WERI-Rb-1 (cell line): ENCODE measurements at places on chromosomes 11 and 22.

DNA sequence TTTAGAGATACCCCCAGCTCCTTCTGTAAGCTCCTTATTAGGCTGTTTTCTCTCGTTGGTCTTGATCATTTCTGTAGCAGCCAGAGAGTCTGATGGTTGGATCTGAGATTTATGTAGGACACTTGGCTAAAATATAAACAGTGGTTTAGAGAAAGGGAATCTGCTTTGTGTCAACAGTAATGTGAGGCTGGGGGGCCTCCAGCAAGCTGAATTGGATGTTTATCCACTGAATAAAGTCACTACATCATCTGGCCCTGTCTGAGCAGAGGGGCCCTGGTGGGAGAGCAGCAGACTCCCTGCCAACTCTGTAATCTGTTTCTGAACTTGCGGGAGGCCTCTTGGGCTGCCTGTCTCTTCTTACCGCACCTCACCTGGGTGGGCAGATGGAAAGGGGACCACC, 328.5 kb upstream of the PLET1 start:
- no peak for DNase-seq

GRCh38 chr11:125768336-125769046, 10.1 kb downstream of the PATE2 start:
- no peak for DNase-seq

- DNase-seq, result no peak
These were observed 86.0 kb downstream of the PKNOX2 start for GRCh38 chr11:125250318-125251213.

DNA sequence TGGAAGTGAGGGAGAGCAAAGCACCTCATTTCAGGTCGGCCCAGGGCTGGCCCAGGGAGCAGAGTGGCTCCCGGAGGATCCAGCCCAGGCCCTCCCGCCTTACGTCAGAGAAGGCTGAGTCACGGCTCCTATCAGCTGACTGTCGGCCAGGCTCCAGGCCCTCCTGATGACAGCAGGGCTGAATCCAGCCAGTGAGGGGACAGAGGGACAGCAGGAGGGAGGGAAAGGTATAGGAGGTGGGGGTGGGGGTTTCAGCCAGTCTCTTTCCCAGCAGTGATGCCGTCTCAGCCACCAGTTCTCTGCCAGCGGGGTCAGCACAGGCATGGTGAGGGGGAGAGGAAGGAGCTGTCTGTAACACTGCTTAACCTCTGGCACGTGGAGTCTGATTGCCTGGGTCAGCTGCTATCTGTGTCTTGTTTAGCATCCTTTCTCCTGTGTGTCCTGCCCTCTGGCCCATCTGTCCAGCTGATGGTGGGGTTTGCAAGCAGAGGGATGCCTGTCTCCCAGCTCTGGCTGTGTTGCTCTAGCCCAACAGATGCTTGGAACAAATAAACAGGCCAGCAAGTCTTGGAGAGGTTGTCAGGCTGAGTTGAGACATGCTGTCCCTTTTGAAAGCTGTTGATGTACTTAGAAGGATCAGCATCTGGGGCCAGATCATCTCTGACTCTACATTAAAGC, 74.0 kb downstream of the ADAMTS15 start:
- peak; percentile 83 for DNase-seq

GRCh38 chr22:41752011-41752970, 48.2 kb upstream of the CCDC134 start:
- DNase-seq, result no peak

- no peak for DNase-seq
These were observed 32.4 kb downstream of the ST3GAL4 start for GRCh38 chr11:126387857-126388256.

- DNase-seq, result no peak
These were observed 99.1 kb upstream of the MTNR1B start for GRCh38 chr11:92870196-92870832.

DNA sequence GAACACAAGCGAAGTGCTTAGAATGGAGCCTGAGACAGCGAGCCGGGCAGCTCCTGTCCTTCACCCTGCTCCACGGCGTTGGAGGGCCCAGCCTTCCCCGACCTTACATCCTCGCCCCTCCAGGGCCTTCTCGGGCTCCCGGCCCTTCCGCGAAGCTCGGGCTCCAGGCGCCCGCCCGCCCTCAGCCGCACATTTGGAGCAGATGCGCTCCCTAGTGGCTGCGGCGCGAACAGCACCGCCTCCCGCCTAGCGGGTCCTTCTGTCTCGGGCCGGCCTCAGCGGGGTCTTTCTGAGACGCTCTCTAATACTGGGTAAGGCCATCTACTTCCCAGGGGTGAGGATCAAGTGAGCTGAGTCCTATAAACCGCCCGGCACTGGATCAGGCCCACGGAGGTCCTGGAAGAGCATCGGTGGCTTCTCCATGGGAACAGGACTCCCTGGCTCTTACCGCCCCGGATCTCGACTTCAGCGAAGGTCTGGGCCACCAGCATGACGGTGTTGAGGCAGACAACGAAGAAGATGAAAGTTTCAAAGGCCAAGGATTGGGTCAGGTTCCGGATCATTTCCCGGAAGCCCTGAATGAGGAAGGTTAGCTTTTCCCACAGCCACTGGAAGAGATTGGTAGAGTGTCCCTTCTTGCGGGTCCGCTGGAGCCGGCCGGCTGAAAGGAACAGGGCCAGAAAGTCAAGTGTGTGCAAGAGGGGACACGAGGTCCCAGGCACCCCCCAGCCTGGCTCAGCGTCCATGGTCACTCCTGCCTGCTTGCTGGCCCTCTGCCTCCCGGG, 3.7 kb downstream of the CATSPER1 start:
- DNase-seq, result peak; percentile 78

DNA sequence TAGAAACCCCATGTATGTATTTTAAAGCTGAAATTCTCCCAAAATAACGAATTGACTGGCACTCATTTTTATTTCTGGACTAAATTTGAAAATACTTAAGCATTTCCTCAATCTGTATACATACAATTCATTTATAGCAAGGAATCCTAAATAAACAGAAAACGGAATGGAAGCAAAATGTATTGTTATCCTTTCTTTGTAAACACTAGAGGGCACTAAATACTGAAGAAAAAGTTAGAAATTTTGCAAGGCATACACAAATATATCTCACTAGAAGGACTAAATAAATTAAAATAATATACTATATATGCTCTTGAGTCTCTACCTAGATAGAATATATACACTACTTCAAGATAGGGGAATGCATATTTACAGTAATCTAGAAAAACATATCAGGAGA, 23.1 kb upstream of the ANO5 start:
- no peak for DNase-seq

DNA sequence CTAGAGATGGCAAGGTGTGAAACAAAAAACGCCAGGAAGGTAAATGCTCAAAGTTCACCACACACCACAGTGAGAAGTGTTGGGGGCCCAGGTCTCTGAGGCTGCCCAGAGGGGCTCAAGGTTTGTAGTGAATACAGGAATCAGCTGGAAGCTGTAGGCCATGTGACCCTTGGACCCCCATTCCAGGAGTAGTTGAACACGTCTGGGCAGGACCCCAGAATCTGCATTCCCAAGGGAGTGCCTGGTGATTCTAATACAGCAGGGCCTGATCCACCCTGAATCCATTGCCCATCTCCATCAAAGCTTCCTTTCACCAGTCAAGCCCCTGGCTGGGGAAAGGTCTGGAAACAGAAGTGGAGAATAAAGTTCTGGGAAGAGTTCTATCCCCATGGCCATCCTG, 70.8 kb upstream of the B3GAT1 start:
- DNase-seq, result no peak

- no peak for DNase-seq
These were observed 739 bp upstream of the C1QTNF5 start for GRCh38 chr11:119341222-119342022.

DNA sequence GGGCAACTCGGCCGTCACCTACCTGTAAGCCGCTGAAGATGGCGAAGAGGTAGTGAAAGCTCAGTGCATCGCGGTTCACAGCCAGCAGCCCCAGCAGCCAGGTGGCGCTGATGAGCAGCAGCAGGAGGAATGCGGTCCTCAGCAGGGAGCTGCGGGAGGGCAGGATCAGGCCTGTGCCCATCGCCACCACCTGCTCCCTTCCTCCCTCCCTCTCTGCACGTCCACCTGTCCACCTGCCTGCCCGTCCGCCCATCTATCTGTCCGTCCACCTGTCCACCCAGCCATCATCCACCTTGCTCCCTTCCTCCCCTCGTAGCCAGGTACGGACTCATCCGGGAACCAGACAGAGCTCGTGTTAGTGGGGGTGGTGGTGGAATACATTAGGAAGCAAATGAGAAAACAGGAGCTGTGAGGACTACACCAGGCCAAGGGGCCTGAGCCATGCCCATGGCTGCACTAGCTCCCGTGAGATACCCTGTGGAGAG, 32.2 kb downstream of the TRMU start:
- peak; percentile 72 for DNase-seq

DNA sequence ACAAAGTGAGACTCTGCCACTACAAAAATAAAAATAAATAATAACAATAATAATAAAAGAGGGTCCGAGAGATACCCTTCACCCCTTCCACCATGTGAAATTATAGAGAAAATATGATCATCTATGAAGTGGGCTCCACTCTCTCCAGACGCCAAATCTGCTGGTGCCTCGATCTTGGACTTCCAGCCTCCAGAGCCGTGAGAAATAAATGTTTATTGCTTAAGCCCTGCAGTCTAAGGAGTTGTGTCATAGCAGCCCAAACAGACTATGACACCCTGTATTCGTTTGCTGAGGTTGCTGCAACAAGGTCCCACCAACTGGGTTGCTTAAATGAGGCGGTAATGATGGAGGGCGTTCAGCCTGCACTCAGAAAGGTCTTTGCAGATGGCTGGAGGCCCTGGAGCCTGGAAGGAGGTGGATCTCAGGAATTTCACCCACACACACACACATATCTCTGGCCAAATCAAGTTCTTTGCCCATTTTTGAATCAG, 7.6 kb upstream of the SEPTIN5 start:
- no peak for DNase-seq
